ENCODE measurements at places on chromosomes 12 and 14.

- DNase-seq: no peak
Measured at GRCh38 chr14:34733245-34733644, 18.9 kb upstream of the CFL2 start.

- DNase-seq: no peak
Measured at GRCh38 chr14:79920180-79920692, 291.1 kb downstream of the DIO2 start.

- no peak for DNase-seq
Measured at GRCh38 chr12:95613021-95613420, 61.7 kb upstream of the USP44 start.

GRCh38 chr12:88501972-88502938, 78.0 kb downstream of the KITLG start:
- no peak for DNase-seq

GRCh38 chr14:100142073-100143040, 17.1 kb downstream of the DEGS2 start:
- peak; percentile 37 for DNase-seq

All from ELF-1 (cell line).